ENCODE measurements at places on chromosomes 16 and 17. TPM values are rescaled to one million over a fixed set of nuclear protein-coding genes. Genes with fewer than 3 reads are reported as not detected.

NME1 gene
- 62.2 TPM for total RNA-seq

MYH2 gene
- total RNA-seq = 0.62 TPM

SPIRE2 gene
- 17.0 TPM for total RNA-seq

SDK2 gene
- total RNA-seq = 6.9 TPM

MLLT6 gene
- 18.4 TPM for total RNA-seq
